C1 segment of cervical spinal cord (tissue), 14 donors: ENCODE measurements at places on chromosomes 7 and 10.

- DNase-seq: no peak
These were observed 650.5 kb downstream of the SORCS3 start for GRCh38 chr10:105291571-105291970.

- DNase-seq: no peak
These were observed 3.7 kb downstream of the TRIM56 start for GRCh38 chr7:101088858-101089529.

- DNase-seq: no peak
These were observed 91.7 kb downstream of the SORCS1 start for GRCh38 chr10:107072786-107073185.

DNA sequence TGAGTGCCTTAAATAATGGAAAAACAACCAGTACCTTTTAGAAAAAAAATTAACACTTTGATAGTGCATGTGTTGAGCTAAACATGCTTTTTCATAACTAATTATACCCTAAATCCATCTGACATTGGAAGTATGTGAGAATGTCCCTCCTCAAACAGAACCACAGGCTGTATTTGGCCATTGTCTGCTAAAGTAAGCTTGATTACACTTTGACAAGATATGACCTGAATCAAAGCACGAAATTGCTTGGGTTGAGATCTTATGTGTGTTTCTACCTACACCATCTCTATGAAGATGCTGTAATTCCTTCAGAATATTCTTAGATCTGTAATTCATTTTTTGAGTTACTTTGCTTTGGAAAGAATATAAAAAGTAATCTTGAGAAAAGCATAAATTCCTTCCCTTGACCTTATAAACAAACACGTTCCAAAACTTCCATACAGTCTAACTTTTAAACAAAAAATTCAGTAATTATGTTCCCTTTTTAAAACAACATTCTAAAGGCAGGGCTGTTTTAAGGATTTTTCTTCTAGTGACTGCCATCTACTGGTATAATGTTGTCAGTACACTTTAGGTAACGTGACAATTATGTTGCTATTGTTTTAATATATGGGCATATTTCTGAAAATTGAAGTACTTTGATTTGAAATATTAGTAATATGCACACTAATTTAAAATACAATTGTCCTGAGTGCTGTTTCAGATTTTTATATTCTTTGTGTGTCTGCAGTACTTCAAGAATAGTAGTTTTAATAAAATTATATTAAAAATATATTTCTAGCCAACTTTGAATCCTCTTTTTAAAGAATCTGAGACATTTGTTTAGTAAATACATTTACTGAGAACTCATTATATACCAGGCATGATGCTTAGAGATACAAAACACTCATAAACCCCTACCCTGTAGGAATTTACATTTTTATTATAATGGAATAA lies 20.9 kb downstream of the CD36 start:
- no peak for DNase-seq

GRCh38 chr7:49876202-49876601 lies 102.8 kb downstream of the VWC2 start:
- DNase-seq: no peak

GRCh38 chr10:70063418-70064098 lies 10.9 kb downstream of the MACROH2A2 start:
- no peak for DNase-seq

DNA sequence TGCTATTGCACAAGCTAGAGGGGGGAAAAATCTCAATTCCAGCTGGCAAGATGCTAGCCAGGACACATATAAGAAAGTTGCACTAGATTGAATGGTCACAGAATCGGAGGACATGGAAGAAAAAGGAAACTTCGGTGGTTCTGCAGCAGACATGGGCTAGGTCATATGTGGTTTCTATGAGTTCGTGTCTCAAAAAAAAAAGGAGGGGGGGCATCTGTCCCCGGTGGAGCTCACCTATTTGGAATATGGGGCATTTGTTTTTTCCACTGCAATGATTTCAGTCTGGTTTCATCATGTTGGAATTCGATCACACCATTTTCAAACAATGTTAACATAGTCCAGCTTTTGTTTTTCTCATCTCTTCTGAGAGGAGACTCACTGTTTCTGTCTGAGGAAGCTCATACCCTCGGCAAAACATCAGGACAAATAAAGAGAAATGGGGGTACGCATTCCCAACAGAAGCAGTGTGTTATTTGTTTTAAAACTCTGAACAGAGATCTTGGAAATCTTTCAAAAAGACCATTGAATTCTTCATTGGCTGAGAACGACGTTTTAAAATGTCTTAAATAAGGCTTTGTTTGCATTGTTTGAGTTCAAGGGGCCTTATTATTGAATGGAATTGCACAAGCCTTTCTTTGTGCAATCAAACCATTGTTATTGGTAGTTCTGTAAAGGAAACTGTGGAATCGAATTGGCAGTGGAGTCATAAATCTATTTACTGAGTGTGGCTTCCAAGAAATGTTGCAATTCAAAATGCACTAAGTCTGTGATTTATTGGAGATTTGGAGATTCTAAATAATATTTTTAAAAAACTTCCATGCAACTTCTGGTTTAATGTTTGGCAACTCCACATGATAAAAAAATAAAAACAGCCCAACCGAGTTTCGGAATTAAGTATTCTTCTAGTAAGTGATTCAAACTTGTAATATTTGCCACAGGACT lies 173.2 kb downstream of the RTKN2 start:
- DNase-seq: no peak

- no peak for DNase-seq
These were observed 53.5 kb downstream of the ZNF37A start for GRCh38 chr10:38147686-38148085.

- no peak for DNase-seq
These were observed 39.0 kb upstream of the GNA12 start for GRCh38 chr7:2883101-2883500.

DNA sequence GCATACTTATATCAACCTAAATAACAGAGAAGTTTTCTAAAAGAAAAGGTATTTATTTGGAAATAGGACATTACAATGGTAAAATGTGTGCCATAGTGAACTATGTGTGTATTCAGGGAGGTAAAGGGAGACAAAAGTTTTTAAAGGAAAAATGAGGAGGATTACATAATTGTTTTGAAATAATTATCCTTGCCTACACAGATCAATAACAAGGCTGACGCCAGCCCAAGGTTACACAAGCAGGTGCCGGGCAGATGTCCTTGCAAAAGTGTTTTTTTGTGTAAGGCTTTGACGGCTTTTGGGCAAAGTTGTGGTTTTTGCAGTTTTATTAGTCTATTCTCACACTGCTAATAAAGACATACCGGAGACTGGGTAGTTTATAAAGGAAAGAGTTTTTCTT lies 22.7 kb upstream of the SLC35B4 start:
- DNase-seq: no peak

DNA sequence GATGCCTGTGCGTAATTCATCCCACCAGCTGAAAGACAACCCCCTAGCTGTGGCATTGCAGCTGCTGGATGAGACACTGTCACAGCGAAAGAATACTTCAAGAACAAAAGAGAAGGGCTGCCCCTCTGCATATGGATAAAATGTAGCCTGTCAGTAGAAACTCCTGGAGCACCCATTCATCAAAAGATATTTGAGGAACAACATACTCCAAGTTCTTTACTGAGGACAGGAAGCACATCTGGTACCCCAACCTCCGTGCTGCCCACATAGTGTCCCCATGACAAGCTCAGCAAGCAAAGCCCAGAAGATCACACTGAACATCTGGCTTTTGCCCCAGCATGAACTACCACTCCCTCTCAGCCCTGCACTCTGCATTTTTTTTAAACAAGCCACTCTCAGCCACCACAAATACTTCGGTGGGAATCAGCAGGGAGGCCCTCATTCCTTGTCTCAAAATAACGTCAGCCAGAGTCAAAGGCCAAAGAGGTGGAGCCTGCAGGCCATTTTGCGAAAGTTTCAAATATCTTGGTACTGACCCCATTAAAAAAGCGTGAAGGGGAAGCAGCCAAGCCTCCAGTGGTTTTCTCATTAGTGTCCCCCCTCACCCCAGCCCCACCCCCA lies 1.7 kb downstream of the CREB3L2 start:
- no peak for DNase-seq

DNA sequence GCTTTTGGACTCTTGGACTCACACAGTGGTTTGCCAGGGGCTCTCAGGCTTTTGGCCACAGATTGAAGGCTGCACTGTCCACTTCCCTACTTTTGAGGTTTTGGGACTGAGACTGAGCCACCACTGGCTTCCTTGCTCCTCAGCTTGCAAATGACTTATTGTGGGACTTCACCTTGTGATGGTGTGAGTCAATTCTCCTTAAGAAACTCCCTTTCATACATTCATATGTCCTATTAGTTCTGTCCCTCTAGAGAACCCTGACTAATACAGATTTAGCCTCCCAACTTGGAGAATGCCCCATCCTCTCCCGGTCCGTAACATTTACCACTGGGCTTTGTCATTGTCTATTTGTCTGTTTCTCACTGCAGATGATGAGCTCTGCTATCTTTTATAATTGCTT lies 52.8 kb upstream of the CUL1 start:
- DNase-seq: no peak

- no peak for DNase-seq
These were observed 1025.0 kb upstream of the CELF2 start for GRCh38 chr10:9992661-9993060.

DNA sequence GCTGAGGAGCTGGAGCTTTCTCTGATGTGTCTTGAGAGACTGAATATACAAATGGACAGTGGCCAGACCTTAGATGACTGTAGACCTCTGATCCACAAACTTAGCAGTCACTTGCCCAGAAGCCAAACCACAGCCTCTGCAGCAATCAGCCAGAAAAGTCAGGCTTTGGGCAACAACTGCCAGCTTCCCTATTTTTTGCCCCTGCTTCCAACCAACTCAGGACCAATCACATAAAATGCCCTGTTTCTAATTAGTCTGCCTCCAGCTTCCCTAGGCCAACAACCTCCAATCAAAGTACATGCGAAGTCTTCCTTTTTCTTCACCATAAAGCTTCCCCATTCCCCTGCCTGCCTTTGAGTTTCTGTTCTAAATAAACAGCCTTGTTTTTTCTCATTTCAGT lies 37.8 kb upstream of the CACUL1 start:
- peak; percentile 56 for DNase-seq

DNA sequence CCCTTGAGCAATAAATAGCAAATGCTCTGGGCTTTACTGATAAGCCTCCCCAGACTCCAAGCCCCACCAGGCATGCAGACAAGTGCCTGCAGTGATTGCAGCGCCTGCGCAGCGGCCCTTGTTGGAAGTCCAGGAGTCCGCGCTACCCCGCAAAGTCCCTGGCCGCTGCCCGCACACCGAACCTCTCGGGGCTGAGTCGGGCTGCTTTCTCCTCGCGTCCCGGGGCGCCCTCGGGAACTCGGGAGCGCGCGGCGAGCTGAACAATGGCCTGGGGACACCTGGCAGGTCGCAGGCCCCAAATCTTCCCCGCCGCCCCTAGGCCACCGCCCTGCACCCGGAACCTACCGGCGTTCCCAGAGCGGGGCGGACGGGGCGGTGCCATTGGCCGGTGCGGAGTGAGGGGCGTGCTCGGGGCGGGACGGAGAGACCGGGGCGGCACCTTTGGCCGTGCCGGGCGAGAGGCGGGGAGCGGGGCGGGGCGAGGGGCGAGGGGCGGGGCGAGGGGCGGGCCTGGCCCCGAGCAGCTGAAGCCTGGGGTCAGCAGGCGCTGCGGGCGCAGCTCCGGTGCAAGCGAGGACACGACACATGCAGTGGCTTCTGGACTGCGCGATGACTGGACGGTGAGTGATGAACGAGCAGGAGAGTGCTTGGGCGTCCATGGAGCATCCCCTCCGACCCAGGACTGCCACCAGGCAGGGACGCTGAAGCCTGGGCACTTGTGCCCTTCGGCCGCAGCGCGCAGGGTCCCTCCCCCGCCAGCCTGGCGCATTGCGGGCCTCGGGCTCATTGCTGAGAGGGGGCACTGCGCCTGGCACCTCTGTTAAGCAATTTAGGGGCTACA lies at the start of gene RASSF4:
TSS of gene RASSF4 (plus strand) at position 556 of the 841 bp plus-strand sequence. CDS start 10,401 bp downstream, outside the sequence.
- DNase-seq: peak; percentile 85
